GF-D8 (cell line): ENCODE measurements at places on chromosomes 16 and 17.
A peak's percentile ranks its signal among the peaks of the same experiment; 100 is the strongest.

DNA sequence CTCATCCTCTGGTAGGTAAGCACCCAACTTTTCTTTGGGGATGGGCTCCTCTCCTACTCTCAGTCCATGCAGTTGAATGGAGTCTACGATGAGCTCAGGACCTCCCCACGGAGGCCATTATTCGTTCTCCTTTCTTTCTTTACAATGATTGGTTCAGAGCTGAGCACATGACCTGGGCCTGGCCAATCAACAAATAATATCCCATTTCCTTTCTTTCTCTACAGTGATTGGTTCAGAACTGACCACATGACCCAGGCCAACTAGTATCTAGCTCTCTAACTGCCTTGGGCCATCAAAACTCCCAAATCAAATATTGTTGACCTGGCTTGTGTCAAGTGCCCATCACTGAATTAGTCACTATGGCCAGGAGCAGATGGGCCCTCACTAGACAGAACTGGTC lies 129.2 kb downstream of the USP31 start:
- DNase-seq: no peak

- DNase-seq: peak; percentile 41
Measured at GRCh38 chr16:88706229-88706964, at the start of the genes CTU2 and RNF166. TSS of gene CTU2 (plus strand) at chr16:88706503. CDS start at chr16:88706531, 28 bp downstream. TSS of gene RNF166 (minus strand) at chr16:88706408. CDS start at chr16:88706325, 83 bp downstream.

DNA sequence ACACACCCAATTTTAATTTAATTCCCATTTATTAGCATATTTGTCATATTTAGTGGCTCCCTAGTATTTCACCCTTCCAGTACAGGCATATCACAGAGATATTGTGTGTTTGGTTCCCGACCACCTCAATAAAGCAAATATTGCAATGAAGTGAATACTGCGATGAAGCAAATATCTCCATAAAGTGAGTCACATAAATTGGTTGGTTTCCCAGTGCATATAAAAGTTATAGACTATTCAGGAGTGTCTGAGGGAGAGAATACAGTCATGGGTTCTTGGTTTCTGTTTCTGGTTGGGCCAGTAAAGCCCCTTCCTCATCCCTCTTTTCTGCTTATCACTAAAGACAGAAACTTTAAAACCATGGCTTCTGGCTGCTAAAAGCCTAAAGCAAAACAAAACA lies 295.4 kb upstream of the AXIN2 start:
- DNase-seq: no peak

- DNase-seq: no peak
Measured at GRCh38 chr17:76530811-76531485, 6.6 kb downstream of the CYGB start.

DNA sequence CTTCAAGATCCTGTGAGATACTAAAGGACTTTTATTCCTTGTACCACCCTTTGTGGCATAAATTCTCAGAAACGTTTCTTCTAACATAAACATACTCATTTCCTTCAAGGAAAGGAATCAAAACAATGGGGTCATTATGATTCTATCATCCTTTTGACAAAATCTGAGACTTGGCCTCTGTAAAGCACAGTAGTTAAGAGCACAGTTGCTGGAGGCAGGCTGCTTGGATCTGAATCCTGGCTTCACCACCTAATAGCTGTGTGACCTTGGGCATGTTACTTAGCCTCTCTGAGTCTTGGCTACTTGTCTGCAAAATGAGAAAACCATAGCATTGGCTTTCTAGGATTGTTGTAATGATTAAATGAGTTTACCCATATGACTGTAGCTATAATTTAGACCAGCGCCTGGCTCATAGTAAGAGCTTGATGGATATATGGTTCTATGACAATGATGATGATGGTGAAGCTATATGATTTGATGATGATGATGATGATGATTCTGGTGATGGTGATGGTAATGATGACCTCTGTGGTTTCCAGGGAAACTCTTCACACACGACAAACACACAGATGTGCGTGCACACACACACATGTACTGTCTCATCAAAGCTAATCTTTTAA lies 6.1 kb upstream of the KRT31 start:
- no peak for DNase-seq

DNA sequence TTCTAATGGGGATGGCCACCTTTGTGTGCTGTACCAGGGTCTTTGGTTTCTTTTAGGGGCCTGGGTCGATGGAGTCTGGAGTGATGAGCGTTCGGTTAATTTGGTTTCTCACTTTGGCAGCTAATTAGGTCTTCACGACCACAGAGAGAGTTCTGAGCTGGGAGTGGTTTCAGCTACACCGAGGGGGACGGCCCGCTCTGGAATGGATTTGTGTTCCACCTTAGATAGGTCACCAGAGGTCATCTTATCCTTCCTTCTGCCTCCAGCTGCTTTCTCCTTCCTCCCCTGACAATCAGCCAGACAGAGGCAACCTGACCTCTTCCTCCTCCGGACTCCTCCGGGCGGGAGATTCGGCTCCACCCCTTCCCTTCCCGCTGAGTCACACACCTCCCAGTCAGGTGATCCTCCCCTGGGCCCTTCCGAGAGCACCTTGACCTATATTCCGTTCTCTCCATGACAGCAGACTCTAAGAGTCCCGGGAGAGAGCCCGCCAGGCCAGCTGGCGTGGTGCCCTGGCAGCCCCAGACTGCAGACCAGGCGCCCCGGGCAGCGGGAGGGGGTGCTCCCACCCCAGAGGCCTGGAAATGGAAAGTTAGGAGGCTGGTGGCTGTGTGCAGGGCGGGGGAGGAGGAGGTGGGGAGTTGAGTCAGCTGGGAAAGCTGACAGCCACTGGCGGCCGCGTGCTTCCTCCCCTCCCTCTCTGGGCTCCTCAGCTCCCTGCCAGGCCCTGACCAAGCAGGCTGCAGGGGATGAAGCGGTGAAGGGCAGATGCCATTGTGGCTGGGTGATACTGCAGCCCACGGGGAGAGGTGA lies 44.7 kb downstream of the CHD9 start:
- DNase-seq: peak; percentile 88

DNA sequence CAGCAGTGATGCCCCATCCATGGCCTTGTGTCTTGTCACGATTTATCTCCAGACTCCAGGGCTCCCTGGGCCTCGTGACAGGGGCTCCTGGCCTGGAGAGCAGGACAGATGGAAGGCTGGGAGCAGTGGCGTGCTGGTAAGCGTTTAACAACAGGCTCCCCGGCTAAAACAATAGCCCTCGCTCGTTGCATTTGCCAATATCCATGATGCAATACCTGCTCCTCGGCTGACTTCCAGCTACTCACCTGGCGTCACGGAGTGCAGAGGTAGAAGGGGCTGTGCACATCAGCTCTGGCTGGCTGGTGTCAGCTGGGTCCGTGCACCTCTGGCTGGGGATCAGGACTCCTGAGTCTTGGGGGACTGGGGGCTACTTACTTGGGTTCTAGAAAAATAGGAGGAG lies 1.5 kb upstream of the BICDL2 start:
- no peak for DNase-seq

GRCh38 chr17:82808006-82808405 lies 31.8 kb downstream of the ZNF750 start:
- DNase-seq: no peak

GRCh38 chr16:50103764-50104163 lies 38.0 kb downstream of the HEATR3 start:
- DNase-seq: no peak

DNA sequence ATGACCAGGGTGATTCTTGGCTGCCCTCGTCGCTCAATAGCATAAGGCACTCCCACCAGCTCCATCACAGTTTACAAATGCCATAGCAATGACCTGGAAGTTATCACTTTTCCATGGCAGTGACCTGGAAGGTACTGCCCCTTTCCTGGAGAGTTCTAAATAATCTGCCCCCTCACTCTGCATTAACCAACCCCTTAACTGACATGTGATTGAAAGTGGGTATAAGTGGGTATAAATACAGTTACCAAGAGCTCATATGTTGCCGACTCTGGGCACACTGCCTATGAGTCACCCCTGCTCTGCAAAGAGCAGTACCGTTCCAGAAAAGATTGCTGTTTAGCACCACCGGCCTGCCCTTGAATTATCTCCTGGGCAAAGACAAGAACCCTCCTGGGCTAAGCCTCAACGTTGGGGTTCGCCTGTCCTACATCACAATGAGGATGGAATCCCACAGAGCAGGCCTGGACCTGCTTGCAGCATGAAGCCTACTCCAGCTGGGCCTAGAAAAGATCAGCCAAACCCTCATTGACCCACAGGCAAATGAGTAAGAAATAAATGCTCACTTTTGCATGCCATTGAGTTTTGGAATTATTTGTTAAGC lies 95.2 kb upstream of the SEC14L1 start:
- DNase-seq: no peak

- no peak for DNase-seq
Measured at GRCh38 chr16:65375651-65376050, 253.8 kb upstream of the CDH11 start.
